ENCODE measurements at places on chromosomes 2 and 18.

GRCh38 chr2:73043929-73044832 is 27.3 kb downstream of the SFXN5 start:
- no peak for DNase-seq

DNA sequence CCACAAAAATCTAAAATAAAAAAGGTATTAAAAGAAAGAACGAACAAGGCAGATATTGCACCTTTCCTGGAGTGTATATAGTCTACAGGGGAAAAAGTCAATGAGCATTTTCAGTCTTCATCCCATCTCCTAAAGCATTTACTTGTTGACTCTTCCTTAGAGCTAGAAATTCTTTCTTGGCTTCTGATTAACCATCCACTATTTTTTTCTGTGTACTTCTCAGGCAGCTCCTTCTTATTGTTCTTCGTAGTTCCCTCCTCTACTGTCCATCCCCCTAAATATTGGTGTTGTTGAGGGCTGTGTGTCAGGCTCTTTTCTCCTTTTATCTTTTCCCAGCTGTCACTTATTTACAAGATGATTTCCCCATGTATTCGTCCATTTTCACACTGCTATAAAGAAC is 3.5 kb upstream of the LAPTM4A start:
- no peak for DNase-seq

- no peak for DNase-seq
These were observed 104.7 kb downstream of the HNRNPLL start for GRCh38 chr2:38498045-38498481.

GRCh38 chr2:191038241-191038725 is 24.3 kb upstream of the STAT1 start:
- DNase-seq, result peak; percentile 85

GRCh38 chr2:234218266-234219045 is 168.0 kb downstream of the SPP2 start:
- peak; percentile 52 for DNase-seq

DNA sequence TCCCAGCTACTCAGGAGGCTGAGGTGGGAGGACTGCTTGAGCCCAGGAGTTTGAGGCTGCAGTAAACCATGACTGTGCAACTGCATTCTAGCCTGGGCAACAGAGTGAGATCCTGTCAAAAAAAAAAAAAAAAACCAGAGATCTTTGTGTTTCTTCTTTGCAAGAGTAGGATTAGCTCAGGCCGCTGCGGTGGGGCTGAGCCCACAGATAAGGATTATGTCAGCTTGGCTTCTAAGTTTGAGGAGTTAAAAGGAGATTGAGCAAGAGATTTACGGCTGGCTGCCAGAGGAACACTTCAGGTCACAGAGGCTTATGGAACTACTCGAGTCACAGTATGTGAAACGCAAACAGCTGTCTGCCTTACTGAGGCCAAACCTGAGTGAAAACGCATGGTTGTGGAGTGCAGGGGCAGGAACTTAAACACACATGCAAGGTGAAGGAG is 146.7 kb upstream of the L3MBTL4 start:
- peak; percentile 80 for DNase-seq

DNA sequence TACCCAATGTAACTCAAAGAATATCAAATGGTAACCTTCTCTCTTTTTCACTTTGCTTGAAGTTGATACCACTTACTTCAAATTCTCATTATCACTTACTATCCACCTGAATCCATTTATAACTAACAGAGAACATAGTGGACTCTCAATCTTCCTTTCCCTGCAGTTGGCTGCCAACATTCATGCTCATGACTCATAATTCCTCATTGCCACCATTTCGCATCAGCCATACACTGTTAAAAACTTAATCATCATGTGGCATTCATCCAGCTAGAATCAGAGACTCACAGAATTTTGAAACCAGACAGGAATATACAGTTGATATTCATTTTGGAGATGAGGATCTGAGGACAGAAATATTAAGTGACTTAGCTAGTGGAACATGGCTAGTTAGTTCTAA is 56.8 kb downstream of the SLC4A10 start:
- peak; percentile 69 for DNase-seq

GRCh38 chr2:224366267-224366844 is 35.6 kb downstream of the FAM124B start:
- DNase-seq, result peak; percentile 21

GRCh38 chr2:234986876-234987720 is 35.3 kb downstream of the SH3BP4 start:
- DNase-seq, result no peak

DNA sequence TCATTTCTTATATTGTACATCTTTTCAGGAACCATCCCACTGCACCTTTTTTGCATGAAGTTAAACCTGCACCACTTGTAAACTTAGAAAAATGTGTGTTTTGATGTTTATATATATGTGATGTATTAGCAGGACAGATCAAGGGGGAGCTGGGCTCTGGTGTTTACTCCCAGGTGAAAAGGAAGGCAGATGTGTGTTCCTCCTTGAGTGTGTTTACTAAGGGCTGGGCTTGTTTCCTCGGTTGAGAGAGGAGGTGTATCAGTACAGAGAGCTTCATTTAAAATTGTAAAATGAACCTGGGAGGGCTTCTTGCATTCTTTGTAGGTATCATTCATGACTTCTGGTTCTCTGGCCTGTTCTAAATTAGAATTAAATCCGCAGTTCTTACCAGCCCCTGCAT is 14.8 kb downstream of the LPIN1 start:
- DNase-seq, result no peak

- peak; percentile 53 for DNase-seq
These were observed 219.8 kb downstream of the RAD51AP2 start for GRCh38 chr2:17298453-17298852.

DNA sequence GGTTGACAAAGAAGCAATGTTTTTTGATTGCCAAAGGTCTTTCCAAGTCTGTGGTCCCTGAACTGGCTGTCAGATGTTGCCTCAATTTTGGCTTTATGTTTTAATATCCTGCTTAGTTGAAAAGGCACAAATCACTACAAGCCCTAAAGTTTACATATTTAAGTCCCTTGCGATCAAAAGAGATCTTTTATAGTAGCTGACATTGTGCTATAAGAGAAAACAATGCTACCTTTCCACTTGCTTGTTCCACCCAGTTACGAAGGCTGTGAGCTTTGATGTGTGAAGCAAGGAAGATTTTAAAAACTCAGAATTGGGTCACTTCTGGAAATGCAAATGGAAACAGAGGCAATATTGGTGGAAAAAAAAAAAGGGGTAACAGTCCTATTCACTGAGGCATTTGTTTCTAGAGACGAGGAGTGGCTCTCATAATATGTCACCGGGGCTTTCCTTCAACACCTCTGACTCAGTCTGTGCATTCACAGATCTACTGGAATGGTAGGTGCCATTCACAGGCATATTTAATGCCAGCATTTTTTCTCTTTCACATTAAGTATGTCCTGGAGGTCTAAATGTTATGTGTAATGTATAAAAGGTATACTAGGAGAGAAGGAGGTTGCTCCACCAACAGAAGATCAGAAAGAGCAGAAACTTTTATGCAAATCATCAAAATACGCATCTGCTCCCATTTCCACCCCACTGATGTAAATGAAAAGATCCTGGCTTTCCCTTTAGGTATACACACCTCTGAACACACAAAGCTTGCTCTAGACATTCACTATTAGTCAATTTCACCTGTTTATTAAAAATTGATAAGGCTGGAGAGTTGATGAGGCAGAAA is 91.8 kb downstream of the TGIF1 start:
- DNase-seq, result no peak

DNA sequence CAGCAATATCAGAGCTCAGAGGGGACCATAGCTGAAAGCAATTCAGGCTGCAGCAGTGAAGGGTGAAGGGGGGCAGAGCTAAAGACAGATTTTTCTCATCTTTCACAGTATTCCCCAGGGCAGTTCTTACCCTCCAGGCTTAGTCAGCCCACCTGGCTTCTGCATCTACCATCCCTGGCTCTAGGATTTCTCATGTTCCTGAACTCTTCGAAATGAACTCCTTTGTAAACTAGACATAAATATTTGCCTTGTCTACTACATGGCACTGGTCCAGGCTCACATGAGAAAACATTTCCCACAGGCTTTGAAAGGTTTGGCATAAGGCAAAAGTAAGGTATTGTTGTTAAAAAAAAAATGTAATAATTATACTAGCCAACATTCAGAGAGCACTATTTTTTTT is 23.6 kb upstream of the NEB start:
- DNase-seq, result no peak

All from fibroblast of skin of right biceps (primary cell).